ENCODE measurements at places on chromosomes 5 and 9.

- DNase-seq, result no peak
Observed at GRCh38 chr5:31996909-31997308, 177.2 kb downstream of the GOLPH3 start.

GRCh38 chr5:54234304-54234933 is 76.0 kb downstream of the ARL15 start:
- no peak for DNase-seq

DNA sequence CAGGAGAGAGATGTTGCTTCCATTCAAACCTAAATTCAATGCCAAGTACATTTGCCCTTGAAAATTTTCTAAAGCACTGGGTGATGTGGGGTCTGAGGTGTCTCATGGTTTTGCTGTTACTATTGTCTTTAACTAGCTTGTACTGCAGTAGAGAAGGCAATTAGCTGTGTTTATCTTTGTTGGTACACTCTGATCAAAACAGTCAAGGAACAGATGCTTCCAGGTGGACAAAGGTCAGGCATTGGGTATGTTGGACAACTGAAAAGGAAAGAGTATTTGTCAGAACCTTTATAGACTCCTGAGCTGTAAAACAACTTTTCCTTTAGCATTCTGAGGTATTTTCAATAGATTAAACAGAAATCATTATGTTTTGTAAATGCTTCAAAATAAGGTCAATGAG is 2228.7 kb upstream of the WWC1 start:
- DNase-seq, result no peak

GRCh38 chr5:55626790-55627189 is 85.3 kb downstream of the SLC38A9 start:
- no peak for DNase-seq

DNA sequence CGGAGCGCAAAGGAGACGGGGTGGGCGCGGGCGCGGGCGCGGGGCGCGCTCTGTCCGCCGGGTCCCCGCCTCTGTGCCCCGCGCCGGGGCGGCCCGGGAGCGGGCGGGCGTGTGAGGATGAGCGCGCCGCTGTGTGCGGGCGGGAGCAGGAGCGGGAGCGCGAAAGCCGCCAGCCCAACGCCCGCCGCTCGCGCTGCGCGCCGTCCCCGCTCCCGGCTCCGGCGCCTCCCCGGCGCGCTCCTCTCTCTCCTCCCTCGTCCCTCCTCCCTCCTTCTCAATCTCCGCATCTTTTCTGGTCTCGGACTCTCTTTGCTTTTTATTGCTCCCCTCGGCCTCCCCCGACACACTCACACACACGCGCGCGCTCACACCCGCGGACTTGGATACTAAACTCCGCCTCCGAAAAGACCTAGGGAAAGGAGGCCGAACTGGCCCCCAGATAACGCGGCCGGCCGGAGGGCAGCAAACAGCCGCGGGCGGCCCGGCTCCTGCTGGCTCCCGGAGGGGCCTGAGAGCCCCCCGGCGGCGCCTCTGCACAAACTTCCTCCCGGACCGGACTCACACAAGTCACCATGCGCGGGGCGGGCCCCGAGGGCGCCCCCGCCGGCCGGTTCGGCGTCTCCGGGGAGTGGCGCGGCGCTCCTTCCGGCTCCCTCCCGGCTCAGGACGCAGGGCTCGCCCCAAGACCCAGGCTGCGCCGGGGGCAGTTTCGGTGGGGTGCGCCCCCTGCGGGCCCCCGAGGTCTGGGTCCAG is at the start of gene FIBCD1:
Gene FIBCD1, minus strand, starts transcription at position 596 of the 753 bp plus-strand sequence. CDS start 640 bp downstream, outside the sequence.
- no peak for DNase-seq

All from NCI-H187 (cell line).